ENCODE measurements at places on chromosomes 2 and 18.

DNA sequence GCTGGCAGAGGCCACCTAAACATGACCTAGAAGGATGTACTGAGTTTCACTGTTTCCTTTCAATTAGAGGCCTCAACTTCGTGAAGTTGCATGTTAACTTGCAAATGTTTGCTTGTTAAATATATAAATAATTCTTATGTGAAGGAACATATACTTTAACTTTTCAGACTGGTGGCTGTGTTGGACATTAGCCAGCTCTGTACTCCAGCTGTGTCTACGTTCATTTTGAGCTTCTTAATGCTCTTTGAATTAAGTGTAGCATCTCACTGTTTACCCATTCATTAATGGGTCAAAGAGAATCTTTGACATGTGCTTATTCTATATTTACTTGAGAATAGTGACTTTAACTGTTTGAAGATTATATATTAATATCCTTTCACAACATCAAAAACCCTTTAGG lies 823.2 kb upstream of the ID2 start:
- no peak for DNase-seq

DNA sequence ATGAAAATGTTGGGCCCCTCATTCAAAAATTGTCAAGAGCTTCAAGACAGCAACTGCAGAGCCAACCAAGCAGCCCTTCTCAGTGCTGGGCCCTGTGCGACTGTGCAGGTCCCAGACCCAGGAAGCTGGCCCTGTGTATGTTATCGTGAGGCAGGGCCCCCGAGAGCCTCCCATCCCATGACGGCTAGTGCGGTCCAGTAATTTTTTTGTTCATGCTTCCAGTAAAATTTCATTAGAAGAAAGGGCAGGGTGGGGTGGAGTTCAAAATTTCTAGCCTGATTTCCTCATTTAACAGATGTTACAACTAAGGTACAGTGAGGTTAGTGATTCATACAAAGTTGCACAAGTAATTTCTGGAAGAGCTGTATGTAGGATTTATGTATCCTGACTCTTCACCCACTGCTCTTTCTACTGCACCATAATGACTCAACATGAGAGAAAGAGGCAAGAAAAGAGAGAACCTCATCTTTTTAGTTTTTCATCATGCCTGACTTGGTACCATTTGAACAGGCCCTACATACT lies 105.5 kb downstream of the ZEB2 start:
- peak; percentile 95 for DNase-seq

DNA sequence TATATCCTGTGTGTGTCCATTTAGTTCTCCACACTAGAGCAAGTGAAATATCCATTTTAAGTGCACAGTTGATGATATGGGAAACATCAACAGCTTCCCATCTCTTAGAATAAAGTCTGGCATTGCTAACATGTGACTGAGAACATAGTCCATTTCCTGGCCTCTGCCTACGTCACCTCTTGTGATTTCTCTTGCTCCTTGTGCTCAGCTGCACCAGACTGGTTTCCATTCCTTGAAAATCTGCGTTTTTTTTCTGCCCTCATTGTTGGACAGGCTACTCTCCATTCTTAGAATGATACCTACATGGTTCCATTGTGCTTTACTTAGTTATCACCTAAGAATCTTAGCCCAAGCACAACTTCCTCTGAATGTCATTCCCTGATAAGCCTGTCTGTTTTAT lies 851.2 kb upstream of the ID2 start:
- DNase-seq: no peak

DNA sequence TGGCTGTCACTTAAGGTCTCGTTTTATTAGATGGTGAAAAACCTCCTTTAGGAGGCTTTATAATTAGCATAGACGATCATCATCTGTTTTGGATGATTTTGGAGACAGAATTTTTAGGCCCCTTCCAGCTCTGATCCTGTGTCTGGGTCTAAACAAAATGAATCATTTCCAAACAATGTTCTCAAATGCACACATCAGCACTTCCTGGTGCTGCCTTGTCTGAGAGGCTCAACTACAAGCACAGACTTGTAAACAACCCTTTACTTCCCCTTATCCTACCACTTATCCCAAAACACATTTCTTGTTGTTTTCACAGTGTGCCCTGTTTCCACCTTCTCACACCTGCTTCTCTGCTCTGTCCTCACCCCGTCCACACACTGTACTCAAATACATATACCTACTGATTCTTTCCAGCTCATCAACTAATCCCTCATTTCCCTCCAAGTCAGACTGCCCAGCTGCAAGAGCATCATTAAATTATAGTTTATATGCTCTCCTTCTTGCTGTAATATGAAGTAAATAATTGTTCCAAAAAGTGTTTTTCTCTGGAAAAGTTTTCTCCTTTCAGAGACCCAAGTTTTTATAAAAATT lies 71.2 kb upstream of the COL3A1 start:
- peak; percentile 66 for DNase-seq

DNA sequence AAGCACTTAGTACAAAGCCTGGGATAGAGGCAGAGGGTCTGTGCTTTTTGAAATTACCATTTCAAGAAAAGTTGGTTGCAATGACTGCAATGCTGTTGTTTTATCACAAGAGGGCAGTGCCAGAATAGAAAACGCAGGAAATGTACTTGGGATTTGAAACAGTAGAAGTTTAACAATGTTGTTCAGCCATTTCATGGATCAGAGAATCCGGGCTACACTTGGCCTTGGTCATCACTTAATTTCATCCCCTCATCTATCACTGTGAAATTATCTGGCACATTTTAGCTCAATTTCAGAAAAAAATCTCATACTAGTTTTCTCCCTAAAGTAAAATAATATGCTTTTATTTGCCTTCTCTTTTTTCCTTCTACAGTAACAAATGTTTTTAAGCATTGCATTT lies 70.8 kb downstream of the RAPGEF4 start:
- DNase-seq: peak; percentile 54

- DNase-seq: no peak
Measured at GRCh38 chr2:37180006-37180639, 8.3 kb downstream of the SULT6B1 start.

DNA sequence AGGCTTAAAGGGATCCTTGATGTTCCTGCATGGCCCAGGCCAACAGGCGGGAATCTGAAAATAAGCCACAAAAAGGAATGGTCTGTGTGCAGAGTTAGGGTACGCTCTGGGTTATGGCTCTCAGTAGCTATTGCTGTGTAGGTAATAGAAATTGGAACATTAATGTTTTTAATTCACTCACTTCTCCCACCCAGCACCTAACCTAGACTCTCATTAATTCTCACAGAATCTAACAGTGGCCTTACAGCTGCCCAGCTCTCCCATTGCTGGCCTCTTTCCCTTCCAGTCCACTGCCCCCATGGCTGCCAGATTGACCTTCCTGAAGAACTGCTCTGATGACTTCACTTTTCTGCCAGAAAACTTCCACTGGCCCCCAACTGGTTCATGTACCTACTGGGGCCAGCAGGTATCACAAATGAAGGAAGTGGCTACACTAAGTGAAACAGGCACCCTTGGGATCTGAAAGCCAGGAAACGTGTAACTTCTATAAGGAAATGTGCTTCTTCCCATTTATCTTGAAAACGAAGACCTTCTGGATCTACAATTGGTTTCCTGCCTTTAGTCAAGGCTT lies 315.2 kb downstream of the STK39 start:
- DNase-seq: no peak

- no peak for DNase-seq
Measured at GRCh38 chr2:45591073-45591472, 20.0 kb downstream of the SRBD1 start.

GRCh38 chr2:117835990-117836760 lies 21.7 kb downstream of the DDX18 start:
- DNase-seq: peak; percentile 80

DNA sequence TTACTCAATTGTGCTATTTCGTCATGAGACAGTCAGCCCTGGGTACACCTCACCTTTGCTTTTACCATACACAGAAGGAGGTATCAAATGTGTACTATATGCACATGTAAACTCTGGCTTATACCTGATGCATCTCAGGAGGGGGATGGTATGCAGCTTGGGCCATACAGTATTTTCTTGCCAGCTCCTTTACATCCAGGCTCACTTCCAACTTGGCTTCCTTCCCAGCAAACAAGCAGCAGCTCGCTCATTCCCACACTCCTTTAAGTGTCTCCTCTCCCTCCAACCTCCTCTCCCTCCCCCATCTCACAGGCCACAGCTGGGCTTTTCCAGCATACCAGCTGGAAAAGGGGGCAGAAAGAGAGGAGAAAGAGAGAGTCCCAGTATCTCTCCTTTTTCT lies 9.6 kb downstream of the MARCHF4 start:
- DNase-seq: peak; percentile 93

GRCh38 chr2:98269274-98269673 lies 77.0 kb upstream of the CNGA3 start:
- peak; percentile 68 for DNase-seq

DNA sequence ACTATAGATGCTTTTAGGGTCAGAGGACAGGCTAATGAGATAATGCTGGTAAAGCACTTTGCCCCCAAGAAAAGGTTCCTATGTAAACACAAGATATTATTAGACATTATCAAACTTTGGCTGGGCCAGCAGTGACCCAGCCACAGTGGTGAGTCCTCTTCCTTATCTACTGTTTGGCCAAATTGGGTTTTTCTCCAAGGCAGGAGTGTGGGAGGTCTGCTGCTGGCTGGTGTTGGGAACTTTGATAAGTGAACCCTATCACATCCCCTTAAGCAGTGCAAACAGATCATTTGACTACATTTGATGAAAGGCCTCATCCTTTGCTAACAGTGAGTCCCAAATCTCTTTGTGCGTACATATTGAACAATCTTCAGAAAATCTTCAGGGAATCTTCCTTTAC lies 16.2 kb downstream of the FZD7 start:
- no peak for DNase-seq

GRCh38 chr2:96873651-96874096 lies 3.8 kb upstream of the SEMA4C start:
- no peak for DNase-seq

DNA sequence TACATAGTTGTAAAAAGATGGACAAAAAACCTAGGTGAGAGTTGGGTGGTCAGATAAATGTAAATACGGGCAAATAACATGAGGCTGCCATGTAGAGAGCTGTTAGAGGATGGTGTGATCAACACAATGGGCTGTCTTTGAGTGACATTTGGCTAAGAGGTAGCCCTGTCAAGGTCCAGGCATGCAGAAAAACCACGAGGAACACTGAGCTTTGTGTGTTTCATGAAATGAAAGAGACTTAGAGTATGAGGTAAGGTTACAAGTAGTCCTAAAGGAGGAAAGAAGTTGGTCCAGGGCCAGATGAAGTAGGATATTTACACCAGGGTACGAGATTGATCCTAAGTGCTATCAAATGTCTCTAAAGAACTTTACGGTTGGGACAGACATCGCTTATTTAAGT lies 160.9 kb downstream of the RDH14 start:
- DNase-seq: peak; percentile 54

DNA sequence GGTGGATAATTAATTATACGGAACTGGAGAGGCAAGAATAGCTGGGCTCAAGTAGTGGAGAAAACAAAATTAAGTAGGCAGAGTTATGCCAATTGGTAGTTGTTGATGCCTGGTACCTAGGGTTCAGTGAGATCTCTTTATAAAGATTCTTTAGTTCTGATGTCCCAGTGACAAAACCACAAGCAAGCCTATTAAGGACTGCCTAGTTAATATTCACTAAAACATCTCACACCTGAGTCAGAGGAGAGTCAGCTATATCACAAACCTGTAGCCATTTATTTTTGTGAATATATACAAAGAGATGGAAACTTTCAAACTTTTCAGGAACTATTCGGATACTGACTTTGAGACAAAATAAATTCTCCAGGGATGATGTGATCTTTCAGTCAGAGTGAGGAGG lies 213.9 kb upstream of the CYP26B1 start:
- DNase-seq: no peak

DNA sequence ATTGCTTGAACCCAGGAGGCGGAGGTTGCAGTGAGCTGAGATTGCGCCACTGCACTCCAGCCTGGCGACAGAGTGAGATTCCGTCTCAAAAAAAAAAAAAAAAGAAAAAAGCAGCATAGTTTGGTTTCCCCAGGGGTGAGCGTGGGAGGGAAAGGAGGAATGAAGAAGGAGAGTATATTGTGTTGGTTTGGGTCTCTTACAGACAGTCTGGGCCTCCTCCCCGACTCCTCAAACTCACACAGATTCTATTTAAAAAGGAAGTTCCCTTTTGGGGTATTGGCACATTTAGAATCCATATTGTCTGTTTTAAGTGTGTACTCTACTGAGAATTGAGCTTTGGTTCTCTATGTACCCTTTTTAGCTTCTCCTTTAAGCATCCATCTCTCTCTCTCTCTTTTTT lies 27.4 kb upstream of the SLC20A1 start:
- DNase-seq: no peak

DNA sequence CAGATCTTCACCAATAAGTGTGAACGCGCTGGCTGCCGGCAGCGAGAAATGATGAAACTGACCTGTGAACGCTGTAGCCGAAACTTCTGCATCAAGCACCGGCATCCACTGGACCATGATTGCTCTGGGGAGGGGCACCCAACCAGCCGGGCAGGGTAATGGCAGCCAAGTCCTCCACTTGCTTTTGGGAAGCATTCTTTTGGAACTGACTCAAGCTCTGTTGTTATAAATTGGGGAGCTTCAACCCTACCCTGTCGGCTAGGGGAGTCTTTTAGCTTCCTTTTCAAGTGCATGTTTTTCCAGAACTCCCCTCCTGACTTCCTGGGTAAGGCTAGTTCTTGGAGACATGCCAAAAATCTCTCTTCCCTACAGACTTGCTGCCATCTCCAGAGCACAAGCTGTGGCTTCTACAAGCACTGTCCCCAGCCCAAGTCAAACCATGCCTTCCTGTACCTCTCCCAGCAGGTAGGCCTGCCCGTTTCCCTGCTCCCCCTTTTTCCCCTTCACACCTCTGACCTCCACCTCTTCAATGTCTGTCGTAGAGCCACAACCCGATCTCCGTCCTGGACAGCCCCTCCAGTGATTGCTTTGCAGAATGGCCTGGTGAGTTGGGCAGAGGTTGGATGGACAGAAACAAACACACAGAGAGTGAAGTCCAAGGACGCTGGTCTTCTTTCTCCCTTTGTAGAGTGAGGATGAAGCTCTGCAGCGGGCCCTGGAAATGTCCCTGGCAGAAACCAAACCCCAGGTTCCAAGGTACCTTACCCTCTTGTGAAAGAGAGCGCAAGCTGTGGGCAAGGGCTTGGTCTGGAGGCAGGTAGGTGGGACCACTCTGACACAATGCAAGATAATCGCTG lies 1.5 kb downstream of the ZFAND2B start:
- peak; percentile 29 for DNase-seq

DNA sequence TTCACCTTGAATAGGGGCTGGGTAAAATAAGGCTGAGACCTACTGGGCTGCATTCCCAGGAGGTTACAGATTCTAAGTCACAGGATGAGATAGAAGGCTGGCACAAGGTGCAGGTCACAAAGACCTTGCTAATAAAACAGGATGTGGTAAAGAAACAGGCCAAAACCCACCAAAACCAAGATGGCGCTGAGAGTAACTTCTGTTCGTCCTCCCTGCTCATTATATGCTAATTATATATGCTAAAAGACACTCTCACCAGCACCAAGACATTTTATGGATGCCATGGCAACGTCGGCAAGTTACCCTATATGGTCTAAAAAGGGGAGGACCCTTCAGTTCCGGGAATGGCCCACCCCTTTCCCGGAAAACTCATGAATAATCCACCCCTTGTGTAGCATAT lies 711.5 kb upstream of the KLHL29 start:
- no peak for DNase-seq
